Left lung (tissue), 14 donors: ENCODE measurements at places on chromosomes 2 and 18.

GRCh38 chr18:48543228-48543627, 4.4 kb downstream of the CTIF start:
- H3K27me3 ChIP-seq, result peaks cover 5% of the 10 kb centered on the region
- DNase-seq, result no peak
- H3K36me3 ChIP-seq, result no peaks in the 10 kb centered on the region

DNA sequence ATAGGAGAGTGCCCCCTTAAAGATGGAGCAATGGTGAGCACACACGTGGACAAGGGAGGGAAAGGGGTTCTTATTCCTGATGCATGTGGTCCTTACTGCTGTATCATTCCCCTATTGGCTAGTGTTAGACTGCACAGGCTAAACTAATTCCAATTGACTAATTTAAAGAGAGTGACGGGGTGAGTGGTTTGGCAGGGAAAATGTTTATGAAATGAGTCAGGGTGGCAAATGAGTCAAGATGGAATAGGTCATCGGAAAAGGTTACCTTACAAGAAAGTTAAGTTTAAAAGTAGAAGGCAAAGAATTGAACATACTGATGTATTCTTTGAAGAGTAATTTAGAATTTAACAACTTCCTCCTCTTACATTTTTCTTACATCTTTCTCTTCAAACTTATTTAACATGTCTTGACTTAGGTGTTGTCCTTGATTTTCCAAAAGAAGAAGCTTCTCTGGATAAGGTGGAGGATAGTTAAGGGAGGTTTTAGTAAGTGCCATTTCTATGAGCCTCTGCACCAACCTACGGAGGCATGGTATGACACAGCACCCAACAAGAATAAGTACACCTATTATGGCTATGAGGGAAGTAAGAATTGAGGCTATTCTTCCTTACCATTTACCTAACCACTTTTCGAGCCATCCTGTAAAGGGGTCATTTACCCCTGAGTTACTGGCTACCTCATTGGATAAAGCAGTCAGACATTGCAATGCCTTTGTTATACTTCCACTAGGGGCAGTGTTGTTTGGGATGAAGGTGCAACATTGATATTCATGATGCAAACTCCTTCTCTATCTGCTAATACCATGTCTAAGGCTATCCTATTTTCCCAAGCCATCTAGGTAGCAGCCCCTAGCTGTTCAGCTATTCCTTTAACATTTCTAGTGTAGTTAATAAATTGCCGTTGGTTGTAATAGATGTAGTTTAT, 1345.8 kb upstream of the LRRTM1 start:
- H3K27ac ChIP-seq, result no peak overlapping the region
- H3K36me3 ChIP-seq, result no peaks in the 10 kb centered on the region
- H3K4me1 ChIP-seq, result no peaks in the 10 kb centered on the region
- H3K27me3 ChIP-seq, result no peaks in the 10 kb centered on the region
- H3K4me3 ChIP-seq, result no peak overlapping the region

GRCh38 chr2:54284826-54285225, 28.8 kb upstream of the TSPYL6 start:
- H3K4me3 ChIP-seq, result no peak overlapping the region
- no peak for DNase-seq
- H3K27me3 ChIP-seq, result no peaks in the 10 kb centered on the region
- no peaks in the 10 kb centered on the region for H3K36me3 ChIP-seq
- no peak overlapping the region for H3K27ac ChIP-seq
- H3K4me1 ChIP-seq, result no peaks in the 10 kb centered on the region

DNA sequence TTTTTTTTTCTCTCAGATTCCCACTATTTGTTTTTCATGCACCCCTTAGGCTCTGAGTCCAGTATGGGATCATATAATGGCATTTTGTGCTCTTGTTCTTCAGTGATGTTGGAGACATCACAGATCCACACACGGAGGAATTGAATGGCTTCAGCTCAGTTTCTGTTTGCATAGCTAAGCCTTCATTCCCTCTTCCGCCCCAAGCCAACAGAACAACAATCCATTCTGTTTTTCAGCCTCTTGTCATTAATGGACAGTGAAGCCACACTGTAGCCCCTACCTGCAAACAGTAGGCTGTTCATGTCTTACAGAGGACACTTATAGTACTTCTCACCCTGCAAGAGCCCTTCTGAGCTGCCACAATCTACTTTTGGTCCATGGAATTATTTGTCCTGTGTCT, 64.0 kb upstream of the ZSWIM2 start:
- no peak for DNase-seq
- H3K4me3 ChIP-seq, result no peak overlapping the region
- no peak overlapping the region for H3K27ac ChIP-seq
- H3K36me3 ChIP-seq, result no peaks in the 10 kb centered on the region
- no peaks in the 10 kb centered on the region for H3K27me3 ChIP-seq

DNA sequence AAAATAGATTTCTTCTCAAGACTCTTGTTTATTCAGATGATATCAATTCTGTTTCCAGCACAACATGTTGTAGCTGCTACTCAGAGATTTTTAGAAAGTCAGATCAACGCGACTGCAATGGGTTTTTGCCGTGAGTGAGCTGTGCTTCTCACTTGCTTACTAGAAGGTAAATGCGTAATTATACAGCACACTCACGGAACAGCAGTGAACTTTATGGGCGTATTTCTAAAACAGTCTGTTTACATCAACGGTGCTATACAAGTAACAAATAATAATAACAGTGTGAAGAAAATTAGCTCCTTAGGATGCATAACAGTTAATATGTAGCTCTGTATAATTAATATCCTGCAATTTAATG, 533.6 kb downstream of the RNF144A start:
- no peak overlapping the region for H3K27ac ChIP-seq
- H3K36me3 ChIP-seq, result no peaks in the 10 kb centered on the region
- no peaks in the 10 kb centered on the region for H3K27me3 ChIP-seq
- no peak for DNase-seq
- no peak overlapping the region for H3K4me3 ChIP-seq

- H3K27me3 ChIP-seq, result no peaks in the 10 kb centered on the region
- H3K4me3 ChIP-seq, result no peak overlapping the region
- H3K4me1 ChIP-seq, result no peaks in the 10 kb centered on the region
- no peaks in the 10 kb centered on the region for H3K36me3 ChIP-seq
Observed at GRCh38 chr2:177908182-177908581, 164.4 kb downstream of the PDE11A start.

GRCh38 chr2:141496810-141497209, 634.0 kb downstream of the LRP1B start:
- H3K27me3 ChIP-seq, result no peaks in the 10 kb centered on the region
- H3K36me3 ChIP-seq, result no peaks in the 10 kb centered on the region
- no peak overlapping the region for H3K4me3 ChIP-seq
